Progenitor cell of endocrine pancreas (in vitro differentiated cells): ENCODE measurements at places on chromosomes 3 and 15. TPM values are rescaled to one million over a fixed set of nuclear protein-coding genes. Genes with fewer than 3 reads are reported as not detected.

DNA sequence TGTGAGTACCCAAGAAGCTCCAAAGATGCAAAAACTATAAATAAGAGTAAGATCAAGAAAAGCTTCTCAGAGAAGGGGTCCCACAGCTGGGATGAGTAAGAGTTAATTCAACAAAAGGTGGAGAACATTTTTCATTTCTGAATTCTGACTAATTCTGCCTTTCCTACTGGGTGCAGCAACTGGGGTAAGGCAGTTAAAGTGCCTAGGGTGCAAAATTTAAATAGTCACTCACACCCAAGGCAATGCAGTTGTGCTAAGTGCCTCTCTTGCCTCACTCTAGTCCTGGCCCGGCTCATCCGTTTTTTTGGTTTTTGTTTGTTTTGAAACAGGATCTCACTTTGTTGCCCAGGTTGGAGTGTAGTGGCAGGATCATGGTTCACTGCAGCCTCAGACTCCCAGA lies 240.2 kb downstream of the TP63 start:
- DNase-seq: no peak

DNA sequence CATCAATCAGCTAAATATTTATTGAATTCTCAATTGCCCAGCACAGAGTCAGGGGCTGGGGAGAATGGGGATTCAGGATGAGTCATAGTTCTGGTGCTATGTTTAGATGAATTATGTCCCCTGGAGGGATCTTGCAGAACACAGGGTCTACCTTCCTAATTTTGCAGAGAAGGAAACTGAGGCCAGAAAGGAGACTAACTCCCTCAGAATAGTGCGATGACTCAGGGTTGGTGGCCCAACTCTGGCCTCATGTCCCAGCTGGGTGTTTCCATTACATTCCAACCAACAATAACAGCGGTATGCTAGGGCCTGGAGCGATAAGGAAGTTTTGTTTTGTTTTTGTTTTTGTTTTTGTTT lies 270.9 kb downstream of the TLE3 start:
- no peak for DNase-seq

DNA sequence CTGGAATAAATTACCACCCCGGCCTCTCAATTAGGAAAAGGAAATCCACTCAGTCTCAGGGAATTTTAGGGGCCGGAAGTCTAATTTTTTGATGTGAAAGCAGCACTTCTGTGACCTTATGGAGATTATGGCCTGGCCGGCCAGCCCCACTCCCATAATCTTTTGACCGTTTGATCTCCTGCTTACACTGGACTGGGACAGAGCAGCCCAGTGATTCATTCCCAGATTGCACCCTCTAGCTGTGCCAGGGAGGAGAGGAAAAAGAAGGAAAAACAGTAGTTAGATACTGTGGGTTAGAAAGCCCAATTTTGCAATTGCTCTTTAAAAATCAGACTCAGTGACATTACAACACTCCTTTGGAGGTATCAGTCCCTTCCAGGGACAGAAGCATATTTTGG lies 32.4 kb downstream of the GJD2 start:
- DNase-seq: no peak

GRCh38 chr3:179887295-179887943 lies 149.3 kb downstream of the PEX5L start:
- DNase-seq: no peak

Gene ITPKA
- 0.89 and 1.0 TPM in 2 replicates for total RNA-seq

GRCh38 chr3:193313061-193313958 lies 65.2 kb downstream of the ATP13A5 start:
- DNase-seq: no peak
